Trophoblast cell (in vitro differentiated cells and primary cell): ENCODE measurements at places on chromosomes 5 and 9.

GRCh38 chr9:92808726-92809451, 44.3 kb upstream of the BICD2 start:
- no peak overlapping the region for H3K27ac ChIP-seq
- H3K36me3 ChIP-seq, result no peaks in the 10 kb centered on the region
- DNase-seq, result peak; percentile 98
- peaks cover 15% of the 10 kb centered on the region for H3K4me1 ChIP-seq

GRCh38 chr9:133788819-133789717, 50.9 kb upstream of the SARDH start:
- no peaks in the 10 kb centered on the region for H3K27me3 ChIP-seq
- DNase-seq, result no peak
- H3K4me3 ChIP-seq, result no peak overlapping the region
- peaks cover 88% of the 10 kb centered on the region for H3K36me3 ChIP-seq

GRCh38 chr5:121533814-121534213, 317.9 kb upstream of the FTMT start:
- no peak overlapping the region for H3K27ac ChIP-seq
- no peak for DNase-seq
- H3K36me3 ChIP-seq, result no peaks in the 10 kb centered on the region
- no peaks in the 10 kb centered on the region for H3K27me3 ChIP-seq
- H3K4me1 ChIP-seq, result no peaks in the 10 kb centered on the region
- H3K4me3 ChIP-seq, result no peak overlapping the region

DNA sequence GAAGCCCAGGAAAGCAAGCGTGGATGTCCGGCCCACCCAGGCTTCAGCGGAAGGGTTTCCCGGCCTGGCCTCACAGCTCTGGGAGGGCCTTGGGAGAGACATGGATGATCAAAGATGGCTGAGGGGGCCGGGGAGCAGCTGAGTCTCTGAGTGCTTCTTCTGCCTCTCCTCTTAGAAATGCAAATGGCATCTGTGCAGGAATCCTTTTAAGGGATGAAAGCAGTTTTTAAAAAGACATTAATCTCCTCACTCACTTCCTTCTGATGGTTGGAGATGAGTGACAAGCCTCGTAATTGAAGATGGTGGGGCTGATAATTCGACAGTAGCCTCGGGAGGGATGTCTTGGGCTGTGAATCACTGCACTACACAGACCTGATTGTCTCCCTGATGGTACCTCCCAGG, 24.3 kb upstream of the PITX1 start:
- no peaks in the 10 kb centered on the region for H3K36me3 ChIP-seq
- H3K27ac ChIP-seq, result no peak overlapping the region
- H3K4me1 ChIP-seq, result peaks cover 2% of the 10 kb centered on the region
- DNase-seq, result peak; percentile 84
- no peaks in the 10 kb centered on the region for H3K27me3 ChIP-seq

DNA sequence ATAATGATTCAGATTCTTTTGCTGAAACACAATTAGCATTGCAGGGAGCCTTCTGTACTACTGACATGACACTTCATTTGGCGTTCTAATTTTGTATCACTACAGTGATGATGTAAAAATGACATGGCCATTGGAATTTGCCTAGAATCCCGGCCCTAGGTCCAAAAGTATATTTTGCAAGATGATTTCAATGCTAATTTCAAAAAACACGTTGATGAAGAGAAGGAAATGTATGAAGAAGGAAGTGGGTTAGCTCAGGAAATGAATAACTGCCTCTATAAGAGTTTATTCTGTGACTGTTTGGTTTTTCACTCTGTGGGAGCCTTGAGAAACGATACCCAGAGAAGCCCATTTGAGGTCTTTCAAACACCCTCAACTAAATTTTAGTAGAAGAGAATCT, 59.3 kb downstream of the OSTF1 start:
- no peak overlapping the region for H3K4me3 ChIP-seq
- no peak for DNase-seq
- H3K4me1 ChIP-seq, result peaks cover 5% of the 10 kb centered on the region
- H3K27me3 ChIP-seq, result no peaks in the 10 kb centered on the region

- no peak overlapping the region for H3K27ac ChIP-seq
- peak; percentile 7 for DNase-seq
- no peaks in the 10 kb centered on the region for H3K36me3 ChIP-seq
Observed at GRCh38 chr5:96146675-96147074, 185.0 kb upstream of the ELL2 start.

DNA sequence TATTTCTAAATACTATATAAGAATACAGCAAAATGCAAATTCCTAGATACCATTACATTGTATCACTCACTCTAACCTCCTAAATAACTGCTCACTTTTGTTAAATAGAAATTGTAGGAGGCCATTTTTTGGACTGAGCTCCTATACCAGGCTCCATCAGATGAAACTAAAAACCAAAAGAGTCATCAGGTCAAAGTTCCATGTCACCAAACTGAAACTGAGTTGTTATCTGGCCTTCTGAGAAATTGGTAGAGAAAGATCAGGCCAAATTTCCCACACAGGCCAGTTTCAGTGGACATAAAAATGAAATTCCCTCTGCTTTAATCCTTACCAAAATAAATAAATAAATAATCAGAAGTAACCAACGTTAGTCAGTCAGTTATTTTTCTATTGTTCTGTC, 13.8 kb upstream of the SNX2 start:
- no peak overlapping the region for H3K27ac ChIP-seq
- no peak for DNase-seq
- H3K4me3 ChIP-seq, result no peak overlapping the region
- H3K27me3 ChIP-seq, result no peaks in the 10 kb centered on the region
- no peaks in the 10 kb centered on the region for H3K36me3 ChIP-seq

DNA sequence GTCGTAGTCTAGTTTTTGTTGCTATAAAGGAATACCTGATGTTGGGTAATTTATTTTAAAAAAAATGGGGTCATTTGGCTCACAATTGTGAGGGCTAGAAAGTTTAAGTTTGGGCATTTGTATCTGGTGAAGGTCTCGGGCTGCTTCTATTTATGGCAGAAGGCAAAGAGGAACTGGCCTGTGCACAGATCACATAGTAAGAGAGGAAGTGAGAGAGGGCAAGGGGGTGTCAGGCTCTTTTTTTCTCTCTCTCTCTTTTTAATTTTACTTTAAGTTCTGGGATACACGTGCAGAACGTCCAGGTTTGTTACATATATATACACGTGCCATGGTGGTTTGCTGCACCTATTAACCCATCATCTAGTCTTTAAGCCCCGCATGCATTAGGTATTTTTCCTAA, 453.3 kb downstream of the DIRAS2 start:
- no peak for DNase-seq
- no peaks in the 10 kb centered on the region for H3K36me3 ChIP-seq
- no peaks in the 10 kb centered on the region for H3K4me1 ChIP-seq
- H3K4me3 ChIP-seq, result no peak overlapping the region

- no peaks in the 10 kb centered on the region for H3K36me3 ChIP-seq
- no peak overlapping the region for H3K4me3 ChIP-seq
- no peaks in the 10 kb centered on the region for H3K4me1 ChIP-seq
- no peaks in the 10 kb centered on the region for H3K27me3 ChIP-seq
Observed at GRCh38 chr5:130065617-130066016, 161.4 kb downstream of the CHSY3 start.

DNA sequence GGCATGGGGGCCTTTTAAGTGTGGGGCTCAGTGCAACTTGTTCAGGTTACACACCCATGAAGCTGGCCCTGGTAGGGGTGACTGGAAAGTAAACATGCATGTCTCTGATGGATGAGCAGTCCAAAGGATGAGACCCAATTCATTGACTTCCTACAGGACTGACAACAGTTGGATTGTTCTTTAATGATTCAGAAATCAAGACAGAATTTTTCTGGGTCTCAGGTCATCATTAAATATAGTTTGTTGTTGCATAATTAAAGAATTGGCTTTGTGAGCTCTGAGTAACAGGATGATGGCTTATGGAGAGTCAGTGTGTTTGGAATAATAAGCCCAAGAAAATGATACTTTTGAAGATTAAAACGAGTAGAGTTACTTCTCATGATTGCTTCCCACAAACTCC, 604.2 kb upstream of the CLINT1 start:
- no peaks in the 10 kb centered on the region for H3K36me3 ChIP-seq
- H3K4me1 ChIP-seq, result no peaks in the 10 kb centered on the region
- no peak overlapping the region for H3K27ac ChIP-seq
- H3K4me3 ChIP-seq, result no peak overlapping the region
- no peak for DNase-seq

- peaks cover 5% of the 10 kb centered on the region for H3K4me1 ChIP-seq
- no peaks in the 10 kb centered on the region for H3K36me3 ChIP-seq
- no peak for DNase-seq
- no peak overlapping the region for H3K4me3 ChIP-seq
- no peak overlapping the region for H3K27ac ChIP-seq
Observed at GRCh38 chr9:99114846-99115500, 10.1 kb downstream of the TGFBR1 start.

- H3K4me1 ChIP-seq, result no peaks in the 10 kb centered on the region
- no peak for DNase-seq
- no peak overlapping the region for H3K4me3 ChIP-seq
- H3K27me3 ChIP-seq, result no peaks in the 10 kb centered on the region
- no peaks in the 10 kb centered on the region for H3K36me3 ChIP-seq
Observed at GRCh38 chr5:176890455-176891330, 8.5 kb downstream of the HK3 start.
